ENCODE measurements at places on chromosomes 11 and 22. TPM values are rescaled to one million over a fixed set of nuclear protein-coding genes. Genes with fewer than 3 reads are reported as not detected.

Gene FAM89B
- 40.9 TPM for total RNA-seq

Gene CPT1B
- 394 TPM for total RNA-seq

Gene CREBZF
- total RNA-seq: 12.9 TPM

Gene DEFB131B
- not detected for total RNA-seq

All from left ventricle myocardium inferior (tissue), 1 donor.